ENCODE measurements at places on chromosomes 2 and 18. TPM values are rescaled to one million over a fixed set of nuclear protein-coding genes. Genes with fewer than 3 reads are reported as not detected.

The FRZB gene
- 1.0 TPM for total RNA-seq

The SATB2 gene
- 5.7 TPM for total RNA-seq

The SERPINB13 gene
- not detected for total RNA-seq

The TMEM237 gene
- 57.7 TPM for total RNA-seq

The FHL2 gene
- total RNA-seq, result 35.7 TPM

The MEP1B gene
- not detected for total RNA-seq

The KCNK3 gene
- not detected for total RNA-seq

The SP140L gene
- 1.7 TPM for total RNA-seq

The ZC3H6 gene
- total RNA-seq, result 6.3 TPM

The CRYBA2 gene
- total RNA-seq, result not detected

The MC2R gene
- not detected for total RNA-seq

DNA sequence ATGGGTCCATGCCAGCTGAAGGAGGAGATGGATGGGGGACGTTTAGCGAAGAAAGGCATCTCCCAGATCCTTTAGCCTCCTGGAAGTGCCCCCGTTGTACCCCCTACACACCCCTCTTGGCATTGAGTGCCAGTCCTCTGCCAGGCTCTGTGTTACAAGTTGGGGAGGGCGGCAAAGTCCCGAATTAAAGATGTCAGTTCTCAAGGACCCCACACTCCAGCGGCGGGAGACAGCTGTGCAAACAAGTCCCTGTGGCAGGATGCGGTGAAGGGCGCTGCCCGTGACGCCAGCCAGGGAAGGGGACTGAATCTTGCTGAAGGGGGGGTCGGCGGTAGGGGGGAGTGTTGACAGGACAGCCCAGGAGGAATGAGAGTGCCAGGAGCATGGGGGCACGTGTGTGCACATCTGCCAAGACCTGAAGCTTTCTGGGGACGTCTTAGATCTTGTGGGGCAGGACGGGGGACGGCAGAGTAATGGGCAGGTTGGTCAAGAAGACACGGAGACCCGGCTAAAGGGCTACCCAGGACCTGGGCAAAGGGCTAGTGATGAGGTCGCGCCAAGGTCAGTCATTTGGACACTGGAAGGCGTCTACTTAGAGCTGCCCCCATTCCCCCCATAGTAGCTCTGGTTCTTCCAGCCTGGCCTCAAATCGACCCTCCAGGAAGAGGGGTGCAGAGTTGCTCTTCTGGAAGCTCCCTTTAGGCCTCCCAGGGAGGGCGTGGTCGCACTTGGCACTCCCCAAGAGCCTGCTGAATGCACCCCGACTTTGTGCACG, 2.8 kb upstream of the CTDSP1 start:
- H3K36me3 ChIP-seq, result no peaks in the 10 kb centered on the region
- DNase-seq, result peak; percentile 47
- peaks cover 19% of the 10 kb centered on the region for H3K4me1 ChIP-seq
- H3K27ac ChIP-seq, result no peak overlapping the region
- peak overlapping the region; percentile 82 for H3K4me3 ChIP-seq

- H3K4me3 ChIP-seq, result no peak overlapping the region
- no peaks in the 10 kb centered on the region for H3K27me3 ChIP-seq
- DNase-seq, result no peak
- peaks cover 39% of the 10 kb centered on the region for H3K4me1 ChIP-seq
- no peaks in the 10 kb centered on the region for H3K36me3 ChIP-seq
These were observed 18.5 kb downstream of the KCMF1 start for GRCh38 chr2:84989422-84989821.

- no peak for DNase-seq
- H3K36me3 ChIP-seq, result no peaks in the 10 kb centered on the region
- H3K27ac ChIP-seq, result no peak overlapping the region
- H3K4me1 ChIP-seq, result no peaks in the 10 kb centered on the region
- no peak overlapping the region for H3K4me3 ChIP-seq
These were observed 173.0 kb upstream of the REV1 start for GRCh38 chr2:99662761-99663341.

- H3K4me1 ChIP-seq, result no peaks in the 10 kb centered on the region
- no peak within 1 kb of the TSS for H3K27ac ChIP-seq
- H3K27me3 ChIP-seq, result peaks cover 18% of the 10 kb centered on the region
- H3K36me3 ChIP-seq, result no peaks in the 10 kb centered on the region
- peak within 1 kb of the TSS; percentile 79 for H3K4me3 ChIP-seq
- DNase-seq, result peak; percentile 87
These were observed at the start of gene STAT4 for GRCh38 chr2:191150600-191151330. TSS of gene STAT4 (minus strand) at chr2:191150994. CDS start at chr2:191148203, 2,791 bp downstream.

GRCh38 chr18:63823516-63824219, 48.5 kb downstream of the SERPINB7 start:
- H3K36me3 ChIP-seq, result no peaks in the 10 kb centered on the region
- H3K27ac ChIP-seq, result no peak overlapping the region
- DNase-seq, result peak; percentile 70
- peaks cover 5% of the 10 kb centered on the region for H3K4me1 ChIP-seq

- H3K27me3 ChIP-seq, result no peaks in the 10 kb centered on the region
- no peaks in the 10 kb centered on the region for H3K4me1 ChIP-seq
- H3K27ac ChIP-seq, result no peak overlapping the region
- H3K4me3 ChIP-seq, result no peak overlapping the region
These were observed 26.7 kb downstream of the PDCL3 start for GRCh38 chr2:100589527-100589926.

GRCh38 chr2:205770577-205770976, 88.3 kb downstream of the NRP2 start:
- H3K36me3 ChIP-seq, result 0 out of 2 replicates have a peak, but pooled peaks cover 4% of the 10 kb centered on the region
- H3K4me3 ChIP-seq, result no peak overlapping the region
- H3K4me1 ChIP-seq, result no peaks in the 10 kb centered on the region
- H3K27me3 ChIP-seq, result no peaks in the 10 kb centered on the region
- DNase-seq, result no peak

- no peak overlapping the region for H3K27ac ChIP-seq
- H3K4me1 ChIP-seq, result no peaks in the 10 kb centered on the region
- DNase-seq, result no peak
- no peaks in the 10 kb centered on the region for H3K27me3 ChIP-seq
These were observed 141.0 kb upstream of the MYT1L start for GRCh38 chr2:2472044-2472443.

- H3K36me3 ChIP-seq, result no peaks in the 10 kb centered on the region
- DNase-seq, result peak; percentile 33
- no peak overlapping the region for H3K27ac ChIP-seq
- peaks cover 20% of the 10 kb centered on the region for H3K4me1 ChIP-seq
These were observed 69.1 kb downstream of the NCAPH start for GRCh38 chr2:96404446-96405373.

DNA sequence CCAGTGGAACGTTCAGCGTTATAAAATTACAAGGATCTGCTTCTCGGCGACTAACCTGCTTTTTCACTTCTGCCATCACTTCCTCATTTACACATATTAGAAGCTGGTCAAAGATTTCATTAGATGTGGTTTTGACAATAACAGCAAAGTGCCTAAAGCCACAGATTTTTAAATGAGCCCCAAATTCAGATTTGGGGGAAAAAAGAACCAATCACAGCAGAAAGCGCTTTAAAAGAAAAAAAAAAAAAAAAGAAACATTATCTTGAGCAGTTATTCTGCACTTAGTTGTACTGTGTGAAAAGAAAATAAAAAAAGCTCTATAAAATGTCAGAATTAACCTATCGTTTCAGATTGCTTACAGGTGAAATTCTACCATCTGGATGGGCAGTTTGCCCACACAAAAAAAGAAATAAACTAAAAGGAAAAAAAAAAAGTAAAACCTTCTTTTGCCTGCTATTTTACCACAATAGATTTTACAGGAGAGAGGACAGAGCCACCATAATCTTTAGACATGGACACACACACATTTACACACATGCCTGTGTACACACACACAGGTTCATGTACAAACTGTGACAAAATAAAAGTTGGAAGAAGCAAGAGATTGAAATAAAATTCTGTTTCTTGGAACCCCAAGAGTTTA, 167.2 kb downstream of the TCF4 start:
- H3K27ac ChIP-seq, result peak overlapping the region; percentile 90
- peaks cover 92% of the 10 kb centered on the region for H3K4me1 ChIP-seq
- peak overlapping the region; percentile 17 for H3K4me3 ChIP-seq

- no peak for DNase-seq
- H3K27ac ChIP-seq, result no peak overlapping the region
- H3K36me3 ChIP-seq, result no peaks in the 10 kb centered on the region
- H3K27me3 ChIP-seq, result no peaks in the 10 kb centered on the region
These were observed 22.3 kb upstream of the ITM2C start for GRCh38 chr2:230842473-230842872.

GRCh38 chr2:25230198-25230947, 62.0 kb upstream of the POMC start:
- H3K4me3 ChIP-seq, result no peak overlapping the region
- peak overlapping the region; percentile 51 for H3K27ac ChIP-seq
- DNase-seq, result no peak
- peaks cover 20% of the 10 kb centered on the region for H3K4me1 ChIP-seq
- peaks cover 22% of the 10 kb centered on the region for H3K36me3 ChIP-seq

DNA sequence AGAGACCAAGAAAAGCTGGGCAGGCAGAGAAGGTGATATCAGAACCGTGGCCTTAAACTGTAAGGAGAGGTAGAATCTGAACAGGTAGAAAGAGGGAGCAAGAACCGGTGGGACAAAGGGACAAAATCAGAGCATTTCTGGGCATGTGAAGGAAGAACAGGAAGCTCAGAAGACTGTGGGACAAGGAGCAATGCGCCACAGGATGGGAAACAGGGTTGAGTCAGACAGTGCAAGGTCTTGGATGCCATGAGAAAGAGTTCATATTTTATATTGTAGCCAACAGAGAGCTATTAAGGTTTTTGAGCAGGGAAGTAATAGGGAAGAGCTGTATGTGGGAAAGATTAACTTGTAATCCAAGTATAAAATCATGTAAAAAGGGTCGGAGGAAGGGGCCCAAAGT, 106.4 kb upstream of the UGP2 start:
- no peaks in the 10 kb centered on the region for H3K27me3 ChIP-seq
- 0 out of 2 replicates have a peak, but pooled peaks cover 3% of the 10 kb centered on the region for H3K4me1 ChIP-seq

DNA sequence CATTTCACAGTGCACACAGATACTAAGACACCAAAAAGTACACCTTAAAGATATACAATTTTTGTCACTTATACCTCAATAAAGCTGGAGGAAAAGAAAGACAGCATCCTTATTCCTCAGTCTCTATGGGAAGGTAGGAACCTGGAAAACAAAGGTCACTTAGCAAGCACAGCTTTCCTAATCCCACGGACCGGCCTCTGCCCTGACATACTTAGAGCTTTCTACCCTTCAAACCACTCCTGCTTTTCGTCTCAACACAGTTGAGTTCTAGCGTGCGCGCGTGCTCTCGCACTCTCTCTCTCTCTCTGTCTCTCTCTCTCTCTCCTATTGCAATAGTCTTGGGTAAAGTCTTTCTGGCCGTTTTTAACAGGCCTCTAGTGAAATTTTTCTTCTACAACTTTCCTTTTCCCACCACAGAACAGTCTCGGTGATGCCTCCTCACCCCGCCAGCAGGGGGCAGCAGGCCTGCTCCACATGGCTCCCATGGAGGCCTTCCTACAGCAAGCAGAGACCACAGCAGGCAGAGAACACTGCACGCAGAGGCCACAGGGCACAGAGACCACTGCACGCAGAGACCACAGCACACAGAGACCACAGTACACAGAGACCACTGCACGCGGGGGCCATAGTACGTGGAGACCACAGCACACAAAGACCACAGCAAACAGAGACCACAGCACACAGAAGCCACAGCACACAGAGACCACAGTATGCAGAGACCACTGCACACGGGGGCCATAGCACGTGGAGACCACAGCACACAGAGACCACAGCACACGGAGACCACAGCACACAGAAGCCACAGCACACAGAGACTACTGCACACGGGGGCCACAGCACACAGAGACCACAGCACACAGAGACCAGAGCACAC, 106.9 kb downstream of the FBXO15 start:
- H3K27me3 ChIP-seq, result no peaks in the 10 kb centered on the region
- H3K4me3 ChIP-seq, result peak overlapping the region; percentile 27
- DNase-seq, result peak; percentile 81
- H3K27ac ChIP-seq, result peak overlapping the region; percentile 40
- peaks cover 15% of the 10 kb centered on the region for H3K4me1 ChIP-seq

DNA sequence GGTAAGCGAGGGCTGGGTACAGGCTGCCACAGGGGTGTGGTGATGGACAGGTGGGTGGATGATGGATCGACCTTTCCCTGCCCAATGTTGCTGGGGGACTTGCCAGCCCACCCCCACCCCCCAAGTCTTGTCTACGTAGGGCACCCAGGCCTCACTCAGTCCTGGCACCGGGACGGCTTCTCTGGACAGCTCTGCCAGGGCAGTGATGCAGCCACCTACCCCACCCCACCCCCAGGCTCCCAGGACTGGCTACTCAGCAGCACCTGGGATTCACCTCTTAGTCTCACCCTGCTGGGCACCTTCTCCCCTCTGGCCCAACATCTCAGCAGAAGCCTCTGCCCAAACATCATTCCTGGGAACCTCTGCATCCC, 55.7 kb downstream of the ANKMY1 start:
- no peak for DNase-seq
- H3K36me3 ChIP-seq, result no peaks in the 10 kb centered on the region
- H3K27ac ChIP-seq, result no peak overlapping the region
- H3K27me3 ChIP-seq, result no peaks in the 10 kb centered on the region

DNA sequence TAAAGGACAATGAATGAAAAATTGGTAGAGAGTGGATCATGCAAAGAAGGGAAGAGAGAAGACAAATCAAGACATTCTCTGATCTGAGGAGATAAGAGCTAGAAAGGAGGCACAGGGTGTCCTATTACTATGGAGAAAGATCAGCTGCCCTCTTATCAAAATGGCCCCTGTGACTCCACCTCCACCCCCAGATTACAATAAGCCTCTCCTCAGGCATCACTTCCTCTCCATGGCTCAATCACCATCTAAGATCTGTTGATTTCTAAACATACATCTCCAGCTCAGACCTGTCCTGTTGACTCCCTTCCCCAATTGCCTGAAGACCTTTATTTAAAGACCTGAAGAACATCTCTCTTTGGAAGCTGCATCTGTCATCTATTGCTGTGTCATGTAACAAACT, 43.2 kb downstream of the SP100 start:
- H3K27ac ChIP-seq, result no peak overlapping the region
- DNase-seq, result no peak
- no peaks in the 10 kb centered on the region for H3K27me3 ChIP-seq
- H3K36me3 ChIP-seq, result no peaks in the 10 kb centered on the region

DNA sequence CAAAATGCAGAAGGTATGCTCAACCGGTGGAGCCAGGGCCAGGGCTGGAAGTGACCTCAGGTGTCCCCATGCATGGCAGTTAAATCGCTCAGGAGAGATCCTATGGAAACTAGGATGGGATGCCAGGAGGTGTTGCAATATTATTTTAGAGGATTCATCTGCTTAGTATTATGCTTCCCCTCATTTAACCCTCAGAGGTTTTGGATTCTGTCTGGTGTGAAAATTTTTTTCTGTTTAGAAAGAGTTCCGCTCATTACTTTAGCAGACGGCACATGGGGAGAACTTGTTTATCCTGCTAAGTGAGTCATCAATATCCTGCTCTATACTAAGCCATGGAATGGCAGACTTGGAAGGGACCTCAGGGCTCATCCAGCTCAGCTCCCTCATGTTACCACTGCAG, 42.5 kb downstream of the TRIB2 start:
- peaks cover 11% of the 10 kb centered on the region for H3K4me1 ChIP-seq
- no peaks in the 10 kb centered on the region for H3K27me3 ChIP-seq
- H3K27ac ChIP-seq, result no peak overlapping the region
- H3K36me3 ChIP-seq, result no peaks in the 10 kb centered on the region
- H3K4me3 ChIP-seq, result no peak overlapping the region
- no peak for DNase-seq
